ENCODE measurements at places on chromosomes 11 and 22.

DNA sequence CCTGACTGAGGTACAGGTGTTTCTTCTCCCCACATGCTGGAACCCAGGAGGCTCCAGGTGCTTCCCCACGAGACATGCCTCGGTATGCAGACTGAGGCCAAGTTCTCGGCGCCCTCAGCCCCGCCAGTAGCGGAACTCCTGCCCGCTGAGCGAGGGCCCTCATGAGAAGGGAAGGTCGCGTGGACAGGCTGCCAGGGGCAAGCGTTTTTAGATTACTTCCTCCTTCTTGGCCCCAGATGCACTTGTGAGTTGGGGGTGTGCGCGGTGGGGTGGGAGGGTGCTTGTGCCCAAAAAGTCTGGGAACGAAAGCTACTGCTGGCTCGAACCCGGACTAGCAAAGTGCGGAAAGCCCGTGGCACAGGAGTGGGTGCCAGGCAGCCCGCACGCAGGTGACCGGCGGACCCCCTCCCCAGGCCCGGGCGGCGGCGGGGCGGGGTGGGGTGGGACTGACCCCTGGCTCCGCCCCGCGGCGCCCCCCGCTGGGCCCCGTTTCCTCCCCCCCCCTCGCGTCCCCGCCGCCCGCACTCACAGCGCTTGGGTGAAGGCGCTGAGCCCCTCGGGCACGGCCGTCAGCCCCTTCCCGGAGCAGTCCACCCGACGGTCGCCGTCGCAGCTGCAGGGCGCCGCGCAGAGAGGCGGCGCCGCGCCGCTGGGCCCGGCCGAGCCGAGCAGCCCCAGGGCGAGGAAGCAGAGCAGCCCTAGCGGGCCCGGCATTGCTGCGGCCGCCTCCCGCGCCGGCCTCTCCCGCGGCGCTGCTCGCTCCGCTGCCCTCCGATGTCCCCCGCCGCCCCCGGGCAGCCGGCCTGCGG, 797 bp downstream of the LGR4 start:
- no peak for DNase-seq

DNA sequence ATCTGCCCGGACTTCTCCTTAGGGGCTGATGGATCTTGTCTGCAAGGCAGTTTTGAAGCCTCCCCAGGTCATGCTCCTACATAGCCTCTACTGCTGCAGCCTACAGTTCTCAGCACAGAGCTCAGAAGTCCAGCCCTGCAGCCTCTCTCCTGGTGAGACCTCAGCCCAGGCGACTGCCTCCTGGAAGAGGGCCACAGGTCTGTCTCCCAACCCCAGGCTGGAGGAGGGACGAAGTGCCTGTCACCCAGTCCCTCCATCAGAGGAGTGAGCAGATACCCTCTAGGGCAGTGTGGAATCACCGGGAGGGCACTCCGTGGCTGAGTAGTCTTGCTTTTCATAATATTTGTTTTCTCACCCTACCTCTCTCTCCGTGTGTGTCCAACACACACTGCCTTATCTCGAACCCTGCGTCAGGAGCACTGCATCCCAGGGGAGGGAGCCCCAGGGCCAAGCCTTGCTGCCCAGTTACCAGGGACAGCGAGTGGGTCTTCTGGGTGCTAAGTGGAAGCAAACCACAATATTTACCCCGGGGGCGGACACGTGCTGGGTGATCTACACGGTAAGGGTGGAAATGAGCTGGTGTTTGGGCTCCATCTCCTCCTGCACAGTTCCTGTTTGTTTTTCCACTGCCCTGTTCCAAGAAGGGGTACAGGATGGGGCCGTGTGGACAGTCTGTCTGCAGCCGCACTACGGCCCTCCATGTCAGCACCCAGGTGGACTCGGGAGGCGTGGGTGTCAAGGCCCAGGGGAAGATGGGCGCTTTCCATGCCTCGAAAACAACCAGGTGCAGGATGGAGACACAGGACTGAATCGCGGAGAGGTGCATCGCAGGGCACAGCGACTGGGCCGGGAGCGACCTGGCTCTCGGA, 133.7 kb upstream of the HSD17B12 start:
- no peak for DNase-seq

DNA sequence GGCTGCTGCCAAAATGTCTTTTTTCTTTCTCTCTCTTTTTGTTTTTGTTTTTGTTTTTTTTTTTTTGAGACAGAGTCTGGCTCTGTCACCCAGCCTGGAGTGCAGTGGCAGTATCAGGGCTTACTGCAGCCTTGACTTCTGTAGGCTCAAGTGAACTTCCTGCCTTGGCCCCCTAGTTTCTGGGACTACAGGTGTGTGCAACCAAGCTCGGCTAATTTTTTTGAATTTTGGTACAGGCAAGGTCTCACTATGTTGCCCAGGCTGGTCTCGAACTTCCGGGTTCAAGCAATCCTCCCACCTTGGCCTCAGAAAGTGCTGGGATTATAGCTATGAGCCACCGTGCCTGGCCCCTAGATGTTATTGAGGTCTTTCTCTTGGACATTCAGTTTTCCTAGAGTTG, 2.2 kb upstream of the DDX10 start:
- no peak for DNase-seq

- DNase-seq, result no peak
Measured at GRCh38 chr11:30789270-30789669, 203.1 kb upstream of the MPPED2 start.

DNA sequence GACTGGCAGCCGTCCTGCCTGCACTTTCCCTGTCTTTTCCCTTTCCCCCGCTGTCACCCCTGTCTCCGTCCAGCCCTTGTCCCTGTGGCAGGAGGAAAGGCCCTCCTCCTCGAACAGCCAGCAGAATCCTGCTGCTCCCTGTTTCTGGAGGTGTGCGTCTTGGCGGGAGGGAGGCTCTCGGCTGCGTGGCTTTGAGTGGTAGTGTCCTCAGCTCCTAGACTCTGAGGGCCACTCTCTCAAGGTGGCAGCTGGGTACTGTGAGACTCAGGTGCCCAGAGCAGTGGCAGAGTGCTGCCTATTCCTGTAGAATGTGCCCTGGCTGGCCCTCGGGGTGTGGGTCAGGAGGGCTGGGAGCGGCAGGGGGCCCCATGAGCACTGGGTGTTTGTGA, 9.1 kb upstream of the RANBP1 start:
- DNase-seq, result no peak

GRCh38 chr11:62830904-62831519, 839 bp downstream of the STX5 start:
- no peak for DNase-seq

GRCh38 chr11:119085437-119085847, 761 bp downstream of the HMBS start:
- DNase-seq, result no peak

Data from DND-41 (cell line).